ENCODE measurements at places on chromosomes 11 and 22.
A peak's percentile ranks its signal among the peaks of the same experiment; 100 is the strongest.

DNA sequence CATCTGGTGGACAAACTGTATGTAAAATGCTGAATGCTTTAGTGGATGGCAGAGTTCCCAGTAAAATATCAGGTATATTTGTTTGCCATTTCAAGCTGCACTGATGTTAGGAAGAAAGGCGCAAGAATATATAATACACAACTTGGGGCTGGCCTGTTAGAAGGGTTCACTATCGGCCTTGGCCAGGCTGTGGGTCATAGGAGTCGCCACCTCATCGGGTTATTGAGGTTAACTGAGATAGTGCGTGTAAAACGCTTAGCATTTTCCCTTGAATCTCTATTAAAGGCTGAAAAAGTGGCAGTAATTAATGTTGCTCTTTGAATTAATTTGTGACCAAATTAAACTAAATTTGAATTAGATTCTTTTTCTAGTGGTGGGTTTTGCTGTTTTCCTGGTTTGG is 5.1 kb downstream of the FAM118A start:
- DNase-seq, result no peak

DNA sequence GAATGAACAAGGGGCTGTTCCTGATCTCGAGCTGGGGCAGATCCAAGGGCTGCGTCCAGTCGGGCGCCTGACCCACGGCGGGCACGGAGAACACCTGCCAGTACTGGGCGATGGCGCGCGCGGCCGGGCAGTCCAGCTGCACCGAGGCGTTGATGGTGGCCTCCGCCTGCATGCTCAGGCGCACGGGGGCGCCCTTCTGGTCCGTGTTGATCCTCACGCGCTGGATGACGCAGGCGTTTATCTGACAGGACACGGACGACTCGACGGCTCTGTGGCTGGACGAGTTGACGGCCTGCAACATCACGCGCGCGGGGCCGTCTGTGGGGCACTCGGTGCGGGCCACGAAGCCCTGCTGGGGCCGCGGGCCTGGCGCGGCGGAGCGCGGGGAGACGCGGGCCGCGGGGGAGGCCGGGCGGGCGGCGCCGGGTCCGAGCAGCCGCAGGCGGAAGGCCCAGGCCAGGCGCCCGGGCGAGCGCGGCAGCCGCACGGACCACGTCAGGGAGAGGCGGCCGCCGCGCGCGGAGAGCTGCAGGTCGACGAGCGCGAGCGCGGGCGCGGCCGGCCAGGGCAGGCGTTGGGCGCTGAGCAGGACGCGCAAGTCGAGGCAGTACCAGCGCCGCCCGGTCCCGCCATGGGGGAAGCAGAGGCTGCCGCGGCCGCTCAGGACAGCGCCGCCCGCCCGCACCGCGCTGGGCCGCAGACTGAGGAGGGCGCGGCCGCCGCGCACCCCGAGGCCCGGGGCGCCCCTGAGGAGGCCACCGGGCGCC is 511 bp downstream of the PKDREJ start:
- no peak for DNase-seq

DNA sequence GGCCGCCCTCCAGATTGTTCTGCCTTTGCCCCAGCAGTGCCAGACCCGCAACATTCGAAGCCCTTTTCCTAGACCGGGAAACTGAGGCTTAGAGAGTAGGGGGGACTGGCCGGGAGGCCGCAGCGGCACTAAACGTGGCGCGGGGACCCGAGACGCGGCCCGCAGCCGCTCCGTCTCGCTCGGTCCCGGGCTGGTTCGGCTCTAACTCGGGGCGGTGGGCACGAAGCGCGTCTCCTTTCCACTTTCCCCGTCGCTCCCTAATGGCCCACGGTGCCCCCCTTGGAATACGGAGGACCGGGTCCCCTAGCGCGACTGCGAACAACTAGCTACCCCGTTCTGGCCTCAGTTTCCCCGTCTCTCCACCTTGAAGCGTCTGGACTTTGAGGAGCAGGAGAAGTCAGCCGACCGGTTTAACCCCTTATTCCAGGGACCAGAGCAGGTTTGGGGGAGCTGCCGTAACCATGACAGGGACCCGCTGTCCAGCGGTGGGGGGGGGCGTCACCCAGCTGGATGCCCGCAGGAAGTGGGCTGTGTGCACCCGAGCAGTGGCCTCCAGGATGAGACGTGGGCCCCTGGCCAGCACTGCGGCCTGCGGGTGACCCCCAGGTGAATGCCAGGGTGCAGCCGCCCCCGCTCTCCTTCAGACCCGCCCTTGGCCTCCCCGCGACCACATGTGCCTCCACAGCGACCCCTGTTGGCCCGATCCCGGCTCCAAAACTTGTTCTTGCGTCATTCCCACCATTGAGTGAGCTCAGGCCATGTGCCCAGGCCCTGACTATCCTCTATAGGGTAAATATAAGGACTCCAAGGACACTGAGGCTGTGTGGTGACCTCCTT is 1.1 kb downstream of the CDC42EP1 start:
- peak; percentile 87 for DNase-seq

- no peak for DNase-seq
These were observed 402.4 kb downstream of the LRRC4C start for GRCh38 chr11:41056892-41057569.

Measured in ACHN (cell line).